ENCODE measurements at places on chromosomes 5 and 9.

GRCh38 chr5:74500110-74500917 lies 140.2 kb downstream of the ENC1 start:
- no peak for DNase-seq

- no peak for DNase-seq
These were observed 3.1 kb downstream of the ZER1 start for GRCh38 chr9:128768606-128769005.

- peak; percentile 9 for DNase-seq
These were observed 19.8 kb downstream of the IFT74 start for GRCh38 chr9:26975728-26976707.

DNA sequence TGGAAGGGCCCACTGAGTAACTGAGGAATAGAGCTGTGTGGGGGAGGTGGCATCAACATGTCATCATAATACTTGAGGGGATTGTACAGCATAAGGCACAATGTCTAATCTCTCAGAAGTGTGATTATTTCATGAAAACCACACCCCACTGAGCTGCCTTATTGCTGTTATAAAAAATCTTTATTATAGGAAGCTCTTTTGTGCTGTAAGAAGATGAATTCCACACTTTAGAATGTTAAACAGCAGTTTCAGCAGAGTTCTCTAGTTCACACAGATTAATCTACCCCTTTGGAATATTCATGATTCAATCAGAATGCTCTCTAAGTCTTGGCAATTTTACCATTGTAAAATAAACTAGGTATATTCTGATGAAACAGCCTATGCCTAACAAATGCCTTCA lies 1389.6 kb downstream of the PTPRD start:
- DNase-seq: no peak

GRCh38 chr9:128643519-128644300 lies 12.9 kb downstream of the DYNC2I2 start:
- no peak for DNase-seq

Data from stimulated activated CD4-positive, alpha-beta T cell treated with anti-CD3 and anti-CD28 coated beads, Interleukin-4, amount 100 ng/mL, for 24 hours (primary cell).